ENCODE measurements at places on chromosomes 7 and 10. TPM values are rescaled to one million over a fixed set of nuclear protein-coding genes. Genes with fewer than 3 reads are reported as not detected.

DNA sequence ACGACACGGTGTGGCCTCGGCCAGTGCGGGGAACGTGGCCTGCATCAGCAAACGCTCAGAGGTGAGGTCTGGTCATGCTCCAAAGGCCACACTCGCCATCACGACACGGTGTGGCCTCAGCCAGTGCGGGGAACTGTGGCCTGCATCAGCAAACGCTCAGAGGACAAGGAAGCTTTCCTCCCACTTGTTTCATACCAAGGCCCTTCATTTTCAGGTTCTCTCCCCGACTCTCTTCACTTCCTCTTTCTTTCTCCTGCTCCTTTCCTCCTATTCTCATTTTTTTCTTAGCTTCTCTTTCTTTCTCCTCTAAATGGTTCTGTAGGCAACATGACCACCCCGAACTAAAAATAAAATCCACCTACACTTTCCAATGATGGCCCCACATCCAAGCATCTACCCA lies 384.4 kb upstream of the SHH start:
- no peak for DNase-seq
- no peak overlapping the region for H3K4me3 ChIP-seq
- no peaks in the 10 kb centered on the region for H3K4me1 ChIP-seq
- H3K27me3 ChIP-seq: peaks cover 2% of the 10 kb centered on the region

- H3K4me3 ChIP-seq: no peak overlapping the region
- H3K4me1 ChIP-seq: no peaks in the 10 kb centered on the region
- DNase-seq: no peak
- H3K27ac ChIP-seq: no peak overlapping the region
Observed at GRCh38 chr7:82209179-82209747, 234.3 kb downstream of the CACNA2D1 start.

- H3K4me1 ChIP-seq: peaks cover 4% of the 10 kb centered on the region
- H3K27me3 ChIP-seq: no peaks in the 10 kb centered on the region
- H3K27ac ChIP-seq: no peak overlapping the region
- DNase-seq: peak; percentile 67
- H3K36me3 ChIP-seq: no peaks in the 10 kb centered on the region
Observed at GRCh38 chr10:28393956-28394568, 91.2 kb upstream of the MPP7 start.

DNA sequence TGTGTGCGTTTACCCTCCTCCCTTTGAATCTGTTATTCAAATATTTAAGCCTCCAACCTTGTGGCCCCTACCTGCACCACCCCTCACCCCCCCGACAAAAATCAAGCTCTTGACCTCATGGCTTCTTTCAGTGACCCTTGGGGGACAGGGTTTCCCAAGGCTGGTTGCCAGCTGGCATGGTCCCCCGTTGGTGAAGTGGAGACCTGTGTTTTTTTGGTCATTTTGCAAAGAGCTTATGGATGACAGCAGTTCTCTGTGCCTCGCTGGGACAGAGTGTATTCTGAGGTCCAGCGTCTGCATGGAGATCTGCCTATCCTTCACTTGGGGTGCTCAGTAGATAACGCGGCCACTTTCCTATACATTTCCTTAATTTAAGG lies 111.0 kb downstream of the TCF7L2 start:
- no peak overlapping the region for H3K4me3 ChIP-seq
- no peaks in the 10 kb centered on the region for H3K27me3 ChIP-seq
- DNase-seq: no peak
- no peaks in the 10 kb centered on the region for H3K4me1 ChIP-seq
- H3K36me3 ChIP-seq: no peaks in the 10 kb centered on the region
- no peak overlapping the region for H3K27ac ChIP-seq

DNA sequence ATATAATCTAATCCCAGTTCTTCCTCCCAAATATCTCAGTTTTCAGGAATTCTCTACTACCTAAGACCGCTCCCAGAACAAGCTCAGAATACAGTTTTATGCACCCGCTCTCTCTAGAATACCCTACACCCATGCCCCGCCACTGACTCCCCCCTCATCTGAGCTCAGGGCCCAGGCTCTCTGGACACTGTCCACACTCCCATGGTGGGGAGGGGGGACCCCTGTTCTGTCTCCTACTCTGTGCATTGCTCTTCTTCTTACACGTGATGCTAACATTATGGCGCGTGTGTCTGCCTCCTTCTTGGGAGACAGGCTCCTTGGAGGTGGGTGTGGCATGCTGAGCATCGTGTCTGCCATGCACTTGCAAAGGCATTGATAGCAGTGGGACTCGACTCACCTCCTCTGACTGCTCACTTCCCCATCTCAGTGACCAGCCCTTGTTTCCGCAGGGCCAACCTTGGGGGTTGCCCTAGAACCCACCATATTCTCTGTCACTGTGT lies 127.9 kb downstream of the TCERG1L start:
- H3K4me3 ChIP-seq: no peak overlapping the region
- H3K36me3 ChIP-seq: no peaks in the 10 kb centered on the region
- H3K27me3 ChIP-seq: no peaks in the 10 kb centered on the region
- H3K4me1 ChIP-seq: no peaks in the 10 kb centered on the region
- no peak overlapping the region for H3K27ac ChIP-seq
- DNase-seq: no peak

GRCh38 chr10:126337251-126337810 lies 50.9 kb downstream of the ADAM12 start:
- no peaks in the 10 kb centered on the region for H3K4me1 ChIP-seq
- H3K36me3 ChIP-seq: no peaks in the 10 kb centered on the region
- H3K4me3 ChIP-seq: no peak overlapping the region
- DNase-seq: no peak
- no peaks in the 10 kb centered on the region for H3K27me3 ChIP-seq

DNA sequence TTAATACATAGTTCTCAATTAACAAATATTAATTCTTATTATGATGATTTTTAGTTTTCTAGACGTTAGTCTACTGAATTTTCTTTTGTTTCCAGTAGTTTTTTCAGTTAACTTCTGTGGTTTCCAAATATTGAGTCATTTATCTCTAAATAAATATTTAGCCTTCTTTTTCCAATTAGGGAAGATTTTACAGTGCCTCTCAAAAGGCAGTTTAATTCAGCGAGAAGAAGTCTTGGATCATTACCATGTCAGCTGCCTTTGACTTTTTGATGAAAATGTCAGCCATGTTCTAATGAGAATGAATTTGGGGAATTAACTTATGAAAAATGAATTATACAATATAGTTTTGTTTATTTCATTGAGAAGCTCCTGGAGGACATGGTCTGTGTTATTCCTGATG lies 90.0 kb downstream of the CDK14 start:
- no peaks in the 10 kb centered on the region for H3K4me1 ChIP-seq
- no peaks in the 10 kb centered on the region for H3K36me3 ChIP-seq
- H3K27ac ChIP-seq: no peak overlapping the region
- DNase-seq: no peak
- H3K4me3 ChIP-seq: no peak overlapping the region

GRCh38 chr10:112797855-112798254 lies 152.2 kb upstream of the TCF7L2 start:
- no peak overlapping the region for H3K27ac ChIP-seq
- no peaks in the 10 kb centered on the region for H3K4me1 ChIP-seq
- H3K27me3 ChIP-seq: no peaks in the 10 kb centered on the region
- no peak for DNase-seq
- H3K4me3 ChIP-seq: no peak overlapping the region

- DNase-seq: no peak
- no peaks in the 10 kb centered on the region for H3K36me3 ChIP-seq
Observed at GRCh38 chr7:121107923-121108498, 119.5 kb downstream of the CPED1 start.

DNA sequence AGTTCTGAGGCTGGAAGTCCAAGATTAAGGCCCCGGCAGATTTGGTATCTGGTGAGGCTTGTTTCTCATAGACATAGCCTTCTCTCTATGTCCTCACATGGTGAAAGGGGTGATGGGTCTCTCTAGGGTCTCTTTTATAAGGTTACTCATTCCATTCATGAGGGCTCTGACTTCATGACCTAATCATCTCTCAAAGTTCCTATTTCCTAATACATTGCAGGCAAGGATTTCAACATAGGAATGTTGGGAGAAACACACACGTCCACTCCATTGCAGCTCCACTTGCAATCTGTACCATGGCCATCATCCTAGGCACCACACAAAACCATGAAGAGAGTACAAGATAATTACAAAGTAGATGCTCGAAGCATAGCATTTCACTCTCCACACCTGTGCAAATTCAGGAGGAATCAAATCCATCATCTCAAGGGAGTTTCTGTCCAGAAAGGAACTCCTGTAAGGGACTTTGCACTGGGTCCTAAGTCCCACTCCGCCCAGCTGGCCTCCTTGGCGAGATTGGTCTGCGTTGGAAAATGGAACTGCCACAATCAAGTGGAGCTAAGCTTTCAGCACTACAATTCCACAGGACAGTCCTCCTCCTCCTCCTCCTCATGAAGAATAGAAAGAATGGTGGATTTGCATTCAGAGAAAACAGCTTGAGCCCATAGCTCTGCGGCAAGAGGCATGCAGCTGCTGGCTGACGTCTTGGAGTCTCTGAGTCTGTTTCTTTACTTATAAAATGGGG lies 8.8 kb downstream of the DDC start:
- no peak overlapping the region for H3K27ac ChIP-seq
- H3K27me3 ChIP-seq: peaks cover 39% of the 10 kb centered on the region
- H3K36me3 ChIP-seq: no peaks in the 10 kb centered on the region
- H3K4me1 ChIP-seq: no peaks in the 10 kb centered on the region

GRCh38 chr10:47019155-47020145 lies 108.2 kb downstream of the PTPN20 start:
- peaks cover 4% of the 10 kb centered on the region for H3K4me1 ChIP-seq
- no peak overlapping the region for H3K27ac ChIP-seq
- no peak overlapping the region for H3K4me3 ChIP-seq
- H3K36me3 ChIP-seq: no peaks in the 10 kb centered on the region
- DNase-seq: no peak

DNA sequence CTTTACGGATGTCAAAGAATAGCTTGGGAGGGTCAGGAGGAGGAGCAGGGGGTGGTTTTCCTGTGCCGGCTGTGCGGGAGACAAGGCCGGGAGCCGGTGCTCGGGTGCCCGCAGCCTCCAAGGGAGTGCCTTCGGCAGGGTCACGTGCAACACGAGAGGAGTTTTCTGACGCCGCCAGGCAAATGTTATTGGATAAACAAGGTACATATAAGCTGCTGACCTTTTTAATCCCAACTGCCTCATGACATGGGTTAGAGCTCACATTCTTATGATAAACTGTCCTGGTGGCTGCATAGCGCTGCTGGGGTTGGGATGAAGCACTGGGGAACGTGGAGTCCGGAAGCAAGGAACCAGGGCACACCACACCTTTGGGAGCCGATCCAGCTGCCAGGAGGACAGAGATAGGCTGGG lies 124.8 kb upstream of the PDLIM1 start:
- no peaks in the 10 kb centered on the region for H3K36me3 ChIP-seq
- H3K4me3 ChIP-seq: no peak overlapping the region
- peaks cover 12% of the 10 kb centered on the region for H3K27me3 ChIP-seq

GRCh38 chr10:59283456-59284091 lies 78.8 kb downstream of the FAM13C start:
- H3K36me3 ChIP-seq: no peaks in the 10 kb centered on the region
- H3K27ac ChIP-seq: no peak overlapping the region
- H3K4me3 ChIP-seq: no peak overlapping the region
- DNase-seq: no peak
- no peaks in the 10 kb centered on the region for H3K27me3 ChIP-seq

DNA sequence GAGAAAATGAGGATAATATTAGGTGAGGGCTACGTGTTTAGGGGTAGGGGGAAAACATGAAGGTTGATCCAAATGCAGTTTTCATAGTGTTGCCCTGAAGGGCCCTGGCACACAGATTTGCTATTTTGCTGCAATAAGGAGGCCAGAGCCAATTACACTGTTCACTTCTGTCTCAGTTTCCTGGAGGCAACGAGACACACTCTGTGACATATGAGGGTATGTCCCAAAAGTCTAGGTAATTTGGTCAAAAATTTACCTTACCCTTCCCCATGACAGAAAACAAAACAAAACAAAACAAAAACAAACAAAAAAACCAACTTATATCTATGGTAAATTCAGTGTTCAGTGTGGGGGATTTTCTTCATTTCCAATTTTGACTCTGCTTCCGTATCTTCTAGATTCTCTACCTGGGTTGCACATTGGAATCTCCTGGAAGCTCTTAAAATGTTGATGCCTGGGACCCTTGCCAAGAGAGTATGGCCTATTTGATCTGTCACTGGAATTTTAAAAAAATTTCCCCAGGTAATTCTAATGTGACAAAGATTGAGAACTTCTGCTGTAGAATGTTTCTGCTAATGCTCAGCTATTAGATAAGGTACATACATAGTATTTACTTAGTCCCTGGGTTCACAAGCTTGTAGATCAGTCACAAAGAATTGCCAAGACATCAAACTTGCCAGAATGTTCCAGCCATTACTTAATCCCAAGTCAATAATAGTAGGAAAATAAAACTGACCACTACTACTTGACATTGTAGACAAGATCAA lies 139.5 kb downstream of the SEMA3E start:
- no peaks in the 10 kb centered on the region for H3K27me3 ChIP-seq
- H3K4me1 ChIP-seq: no peaks in the 10 kb centered on the region
- H3K36me3 ChIP-seq: no peaks in the 10 kb centered on the region
- DNase-seq: no peak

GRCh38 chr7:157440346-157441022 lies 103.7 kb downstream of the DNAJB6 start:
- peak; percentile 34 for DNase-seq
- H3K27ac ChIP-seq: no peak overlapping the region
- H3K4me3 ChIP-seq: no peak overlapping the region
- H3K4me1 ChIP-seq: no peaks in the 10 kb centered on the region
- H3K36me3 ChIP-seq: no peaks in the 10 kb centered on the region
- peaks cover 14% of the 10 kb centered on the region for H3K27me3 ChIP-seq

GRCh38 chr7:55019691-55020465 lies 1.1 kb downstream of the EGFR start:
- H3K27ac ChIP-seq: no peak overlapping the region
- DNase-seq: no peak
- H3K4me3 ChIP-seq: no peak overlapping the region
- H3K27me3 ChIP-seq: peaks cover 60% of the 10 kb centered on the region

DNA sequence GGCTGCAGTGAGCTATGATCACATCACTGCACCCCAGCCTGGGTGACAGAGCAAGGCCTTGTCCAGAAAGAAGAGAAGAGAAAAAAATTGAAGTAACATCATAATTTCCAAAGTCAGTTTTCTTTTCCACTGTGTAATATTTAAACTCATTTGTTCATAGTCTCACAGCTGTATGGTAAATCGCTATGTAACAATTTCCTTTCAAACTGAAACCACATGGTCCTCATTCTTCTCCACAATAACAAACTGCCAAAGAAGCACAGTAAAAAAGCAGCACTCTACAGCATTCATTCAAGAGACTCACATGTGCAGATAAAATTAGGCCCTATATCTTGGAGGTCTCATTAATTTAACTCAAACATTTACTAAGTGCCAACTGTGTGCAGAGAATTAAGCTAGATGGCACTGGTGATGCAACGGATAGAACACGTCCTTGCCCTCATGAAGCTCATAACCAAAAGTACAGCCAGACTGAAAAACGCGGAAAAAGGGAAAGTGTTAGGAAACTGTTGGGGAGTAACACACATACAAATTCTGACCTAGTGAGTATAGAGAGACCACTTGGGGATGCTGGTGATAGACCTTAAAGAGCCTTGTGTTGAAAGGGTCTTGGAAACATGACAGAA lies 174.0 kb upstream of the KCTD7 start:
- DNase-seq: no peak
- no peaks in the 10 kb centered on the region for H3K27me3 ChIP-seq
- no peak overlapping the region for H3K27ac ChIP-seq
- peaks cover 2% of the 10 kb centered on the region for H3K36me3 ChIP-seq
- no peak overlapping the region for H3K4me3 ChIP-seq

The ENTPD1 gene
- total RNA-seq: 395 TPM

The TMEM213 gene
- total RNA-seq: 0.06 TPM

The C7orf33 gene
- not detected for total RNA-seq

The ARHGEF5 gene
- 7.4 TPM for total RNA-seq

The COL17A1 gene
- total RNA-seq: not detected

The LBX1 gene
- total RNA-seq: not detected

Data from activated CD8-positive, alpha-beta memory T cell treated with anti-CD3 and anti-CD28 coated beads, Interleukin-2, amount 10 ng/mL, durations not matched to agents 7 days and 5 days (primary cell).